ENCODE measurements at places on chromosomes 4 and X.

DNA sequence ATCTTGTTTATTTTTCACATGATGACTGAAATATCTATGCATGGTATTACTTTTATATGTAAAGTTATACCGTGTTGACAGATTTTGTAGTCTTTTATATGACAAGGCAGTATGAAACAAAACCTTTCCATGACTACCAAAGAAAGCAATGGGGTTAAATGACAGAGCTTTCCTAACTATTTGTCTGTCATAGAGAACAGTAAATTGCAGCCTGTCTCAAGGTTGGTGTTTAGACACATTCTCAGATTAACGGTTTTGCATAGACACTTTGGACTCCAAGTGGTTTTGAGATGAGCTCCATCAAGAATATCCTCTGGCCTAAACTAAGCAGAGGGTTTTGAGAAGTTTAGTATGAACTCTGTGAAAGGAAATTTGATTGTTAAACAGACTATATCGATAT, 180.7 kb upstream of the TENM3 start:
- no peak for DNase-seq

DNA sequence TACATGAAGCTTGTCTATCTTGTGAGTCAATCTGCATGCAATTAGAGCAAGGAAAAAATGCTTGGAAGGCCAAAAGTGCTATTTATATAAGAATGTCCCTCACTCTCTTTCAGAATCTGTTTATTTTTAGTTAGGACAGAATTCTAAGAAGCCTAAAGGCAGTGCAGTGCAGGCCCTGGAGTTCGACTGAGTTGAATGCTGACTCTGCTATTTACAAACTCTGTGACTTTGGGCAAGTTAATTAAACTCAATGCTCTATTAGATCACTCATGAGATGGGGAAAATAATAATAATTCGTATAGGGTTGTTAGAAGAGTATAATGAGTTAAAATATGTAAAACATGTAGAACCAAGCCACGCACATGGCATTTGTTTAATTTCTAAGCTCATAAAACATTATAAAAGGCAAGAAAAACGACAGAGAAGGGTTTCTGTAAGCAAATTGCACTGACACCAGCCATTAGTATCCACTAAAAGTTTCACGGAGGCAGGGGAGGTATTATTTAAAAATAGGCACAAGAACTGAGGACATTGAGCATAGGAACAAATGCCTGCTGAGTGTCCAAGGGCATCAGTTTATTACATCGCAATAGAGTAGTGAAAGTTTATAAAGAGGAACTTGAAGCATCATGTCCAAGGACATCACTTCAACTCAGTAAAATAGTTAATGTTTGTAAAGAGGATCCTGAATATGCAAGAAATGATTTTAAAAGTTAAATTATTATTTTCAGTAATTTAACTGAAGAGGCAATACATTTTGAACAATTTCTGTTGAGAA, 115.0 kb upstream of the INPP4B start:
- no peak for DNase-seq

DNA sequence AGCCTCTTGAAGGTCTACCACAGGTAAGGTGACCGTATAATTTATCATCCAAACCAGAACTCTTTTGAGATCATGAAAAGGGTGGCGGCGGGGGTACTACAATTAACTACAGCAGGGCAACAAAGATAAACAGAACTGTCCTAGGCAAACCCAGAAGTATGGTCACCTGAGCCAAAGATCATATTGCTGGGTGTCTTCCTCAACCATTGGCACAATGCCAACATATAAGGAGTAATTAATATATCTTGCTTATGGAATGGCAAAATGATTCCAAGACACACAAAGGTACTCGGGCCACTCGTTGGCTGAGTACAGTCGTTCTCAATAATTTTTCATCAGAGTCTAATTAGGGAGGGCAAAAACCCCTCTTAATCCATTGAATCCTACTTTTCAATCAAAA, 273.3 kb downstream of the QDPR start:
- DNase-seq: no peak

DNA sequence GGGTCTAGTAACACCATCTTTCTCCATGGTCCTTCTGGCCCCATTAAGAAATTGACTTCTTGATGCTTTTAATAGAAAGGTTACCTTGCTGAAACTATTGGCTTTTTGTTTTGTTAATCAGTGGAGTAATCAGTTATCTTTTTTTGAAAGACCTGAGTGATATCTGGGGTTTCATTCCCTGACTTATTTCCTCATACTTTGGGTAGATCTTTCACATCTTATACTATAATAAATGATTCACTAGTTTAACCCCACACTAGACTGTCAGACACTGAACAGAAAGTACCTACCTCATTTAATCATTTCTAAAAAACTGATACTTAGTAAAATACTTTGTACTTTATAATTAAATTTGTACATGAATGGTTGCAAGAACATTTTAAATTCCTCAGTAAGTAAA, 1021.1 kb downstream of the STIM2 start:
- no peak for DNase-seq

DNA sequence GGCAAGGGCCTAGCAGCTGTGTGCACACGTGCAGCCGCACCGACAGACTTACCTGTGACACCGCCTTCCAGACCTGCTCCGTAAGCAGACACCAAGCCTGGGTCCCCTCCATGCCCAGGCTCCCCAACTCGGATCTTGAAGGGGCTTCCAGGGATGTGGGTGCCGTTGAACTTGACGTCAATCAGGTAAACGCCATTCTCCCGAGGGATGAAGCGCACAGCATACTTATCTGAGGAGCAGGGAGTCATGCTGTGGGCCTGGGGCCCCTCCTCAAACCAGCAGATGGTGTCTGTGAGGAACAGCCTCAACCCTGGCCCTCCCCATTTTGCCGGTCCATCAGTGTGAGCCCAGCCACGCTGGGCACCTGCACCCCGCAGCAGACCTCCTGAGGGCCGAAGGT, 24.5 kb downstream of the FLNA start:
- no peak for DNase-seq

DNA sequence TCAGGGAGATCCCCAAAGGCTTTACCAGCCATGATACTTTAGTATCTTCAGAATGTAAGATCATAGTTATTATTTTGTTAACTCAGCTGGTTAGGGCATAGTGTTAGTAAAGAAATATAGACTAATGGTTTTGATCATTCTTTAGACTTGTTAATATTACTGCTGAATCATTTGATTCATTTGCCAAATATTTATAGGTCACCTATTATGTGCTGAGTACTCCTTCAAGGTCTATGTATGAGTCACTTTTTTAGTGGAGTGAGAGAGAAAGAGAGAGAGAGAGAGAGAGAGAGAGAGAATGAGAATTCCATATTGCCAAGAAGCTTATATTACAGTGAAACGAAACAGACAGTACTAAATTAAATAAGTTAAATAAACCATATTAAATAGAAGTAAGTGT, 110.3 kb downstream of the UBE2NL start:
- no peak for DNase-seq

DNA sequence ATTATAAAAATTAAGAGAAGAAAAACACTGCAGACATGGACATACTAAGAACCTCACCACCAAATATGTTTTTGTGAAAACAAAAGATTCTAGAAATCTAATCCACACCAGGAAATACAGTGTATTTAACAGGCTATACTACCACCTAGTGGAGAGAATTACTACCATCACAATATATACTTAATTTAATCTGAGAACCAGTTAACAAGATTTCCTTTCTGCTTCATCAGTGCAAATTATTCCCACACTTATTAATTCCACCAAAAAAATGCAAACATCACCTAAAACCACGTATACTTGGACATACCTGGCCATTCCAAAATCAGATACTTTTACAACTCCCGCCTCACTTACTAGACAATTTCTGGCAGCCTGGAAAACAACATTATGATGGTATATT, 7.0 kb upstream of the TXK start:
- no peak for DNase-seq

DNA sequence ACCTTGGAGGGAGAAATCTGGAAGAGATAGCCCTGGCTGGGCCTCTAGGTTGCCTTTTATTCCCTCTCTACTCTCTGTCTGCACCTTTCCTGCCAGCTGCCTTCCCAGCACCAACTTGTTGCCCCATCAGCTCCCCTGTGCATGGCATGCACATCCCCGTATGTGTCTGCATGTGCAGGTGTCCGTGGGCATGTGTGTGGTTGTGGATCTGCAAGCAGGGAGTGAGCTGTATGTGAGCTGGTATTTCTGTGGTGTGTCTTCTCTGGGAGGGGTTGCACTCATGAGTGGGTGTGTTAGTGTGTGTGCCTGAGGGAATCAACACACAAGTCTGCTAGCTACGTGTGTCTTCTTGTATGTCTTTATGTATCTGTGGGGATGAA, 9.9 kb downstream of the L1CAM start:
- no peak for DNase-seq

DNA sequence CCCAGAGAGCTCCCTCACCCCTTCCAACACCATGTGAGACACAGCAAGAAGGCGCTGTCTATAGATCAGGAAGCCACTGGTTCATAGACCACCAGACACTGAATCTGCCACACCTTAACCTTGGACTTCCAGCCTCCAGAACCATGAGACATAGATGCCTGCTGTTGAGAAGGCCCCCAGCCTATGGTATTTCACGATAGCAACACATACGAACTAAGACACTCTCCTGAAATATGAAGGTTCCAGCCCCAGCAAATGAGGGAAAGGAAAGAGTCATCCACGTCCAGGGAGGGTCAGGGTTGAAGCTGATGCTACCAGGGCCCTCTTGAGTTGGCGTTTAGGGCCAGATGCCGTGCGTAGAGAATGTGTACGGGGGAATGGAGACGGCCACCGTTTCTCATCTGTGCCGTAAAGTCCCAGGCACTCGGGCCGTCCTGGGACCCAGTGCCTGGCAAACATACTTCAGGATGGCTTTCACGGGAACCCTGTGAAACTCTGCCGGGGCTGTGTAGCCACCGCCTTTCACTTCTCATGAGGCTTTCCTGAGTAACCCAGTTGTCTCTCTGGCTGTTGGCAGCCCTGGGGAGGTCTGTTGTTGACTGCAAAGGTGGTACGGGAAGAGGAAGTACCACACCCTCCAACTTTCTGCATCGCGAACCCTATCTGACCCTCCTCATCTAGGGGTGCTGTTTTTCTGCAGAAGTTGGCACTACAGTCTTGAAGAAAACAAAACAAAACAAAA, 17.7 kb upstream of the P2RY8 start:
- no peak for DNase-seq

- DNase-seq: no peak
Measured at GRCh38 chrX:30521440-30522182, 56.0 kb downstream of the TASL start.

DNA sequence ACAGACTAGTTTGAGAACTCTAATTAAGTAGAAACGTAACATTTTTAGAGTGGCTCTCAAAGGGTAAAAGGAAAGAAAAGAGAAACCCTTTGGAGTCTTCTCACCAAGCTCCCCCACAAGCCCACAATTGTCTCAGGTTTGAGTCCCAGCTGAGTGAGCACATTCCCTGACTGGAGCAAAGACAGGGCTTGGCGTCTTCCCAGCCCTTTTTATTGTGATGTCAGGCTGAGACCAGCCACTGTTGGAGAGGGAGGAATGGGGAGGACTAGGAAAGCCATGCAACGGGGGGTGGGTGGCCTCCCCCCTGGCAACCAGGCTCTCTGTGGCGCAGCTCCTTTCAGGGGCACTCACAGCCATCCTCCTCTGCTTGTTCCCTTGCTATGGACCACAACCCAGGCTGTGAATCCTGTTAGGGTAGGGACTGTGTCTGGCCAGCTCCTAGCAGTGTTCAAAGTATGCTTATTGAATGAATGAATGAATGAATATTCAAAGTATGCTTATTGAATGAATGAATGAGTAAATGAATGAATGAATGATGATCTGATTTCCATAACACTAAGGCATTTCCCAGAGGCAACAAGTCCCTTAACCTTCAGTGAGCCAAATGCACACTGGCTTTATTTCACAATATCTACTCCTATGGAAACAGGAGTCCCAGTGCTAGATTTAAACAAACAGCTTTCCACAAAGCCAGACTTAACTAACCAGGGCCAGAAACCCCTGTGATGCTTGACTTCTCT, 413.3 kb downstream of the MID1IP1 start:
- DNase-seq: no peak

DNA sequence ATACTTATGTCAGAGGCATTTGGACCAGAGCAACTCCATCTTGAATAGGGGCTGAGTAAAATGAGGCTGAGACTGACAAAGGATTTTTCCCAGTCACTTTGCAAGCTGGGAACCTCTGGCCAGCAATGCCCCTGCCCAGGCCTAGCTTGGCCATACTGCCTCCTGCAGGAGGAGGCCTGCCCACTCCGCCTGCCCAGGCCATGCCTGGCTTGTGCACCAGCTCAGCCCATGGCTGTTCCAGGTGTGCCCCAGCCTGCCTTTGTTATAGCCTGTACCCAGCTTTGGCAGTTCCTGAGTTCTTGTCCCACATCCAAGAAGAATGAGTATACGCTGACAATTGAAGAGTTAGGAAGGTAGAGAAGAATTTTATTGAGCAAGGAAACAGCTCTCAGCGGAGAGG, 176.1 kb downstream of the AASDH start:
- DNase-seq: no peak

DNA sequence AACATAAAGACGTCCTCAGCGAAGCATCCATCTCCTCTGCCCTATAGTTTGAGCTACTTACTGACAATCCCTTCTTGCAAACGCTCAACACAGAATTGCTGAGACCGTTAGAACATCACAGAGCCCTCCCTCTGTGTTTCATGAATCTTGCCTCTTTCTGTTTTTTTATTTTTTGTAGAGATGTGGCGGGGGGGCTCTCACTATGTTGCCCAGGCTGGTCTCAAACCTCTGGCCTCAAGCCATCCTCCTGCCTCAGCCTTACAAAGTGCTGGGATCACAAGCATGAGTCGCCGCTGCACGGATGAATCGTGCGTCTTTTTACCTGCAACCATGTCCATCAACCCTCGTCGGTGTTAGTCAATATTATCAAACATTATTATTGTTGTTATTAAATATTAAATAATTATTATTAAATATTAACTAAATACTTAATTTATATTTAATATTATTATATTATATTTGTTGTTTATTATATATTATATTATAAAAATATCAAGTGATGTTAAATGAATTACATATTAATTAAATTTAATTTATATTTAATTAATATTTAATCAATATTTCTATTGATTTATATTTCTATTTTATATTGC, 200.7 kb downstream of the CRLF2 start:
- no peak for DNase-seq

GRCh38 chr4:19298998-19299397, 952.7 kb upstream of the SLIT2 start:
- no peak for DNase-seq
